ENCODE measurements at places on chromosomes 4 and X. TPM values are rescaled to one million over a fixed set of nuclear protein-coding genes. Genes with fewer than 3 reads are reported as not detected.

Gene TKTL2
- not detected for total RNA-seq

Gene GRIA3
- total RNA-seq, result 2.3 TPM

Gene EFHC2
- total RNA-seq, result 3.5 TPM

Gene TMEM35A
- 1.0 TPM for total RNA-seq

Gene UGT2B11
- not detected for total RNA-seq

Data from tibial nerve (tissue), 4 donors.